ENCODE measurements at places on chromosomes 2 and 18. TPM values are rescaled to one million over a fixed set of nuclear protein-coding genes. Genes with fewer than 3 reads are reported as not detected.

DNA sequence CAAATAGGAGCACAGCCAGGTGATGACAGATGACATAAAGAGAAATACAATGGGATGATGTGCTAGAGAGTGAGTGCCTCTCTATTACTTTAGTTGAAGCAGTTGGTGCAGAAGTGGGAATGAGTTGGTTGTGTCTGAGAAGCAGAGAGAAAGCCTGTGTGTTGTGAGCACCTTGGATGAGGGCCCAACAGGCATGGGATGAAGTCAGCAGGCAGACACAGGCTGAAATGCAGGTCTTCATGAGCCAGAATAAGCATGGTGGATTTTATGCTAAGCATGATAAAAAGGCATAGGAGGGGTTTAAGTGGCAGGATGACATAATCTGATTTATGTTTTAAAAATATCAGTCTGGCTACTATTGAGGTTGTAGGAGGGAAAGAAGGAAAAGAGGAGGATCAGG is 71.5 kb downstream of the KLHL14 start:
- DNase-seq = no peak

DNA sequence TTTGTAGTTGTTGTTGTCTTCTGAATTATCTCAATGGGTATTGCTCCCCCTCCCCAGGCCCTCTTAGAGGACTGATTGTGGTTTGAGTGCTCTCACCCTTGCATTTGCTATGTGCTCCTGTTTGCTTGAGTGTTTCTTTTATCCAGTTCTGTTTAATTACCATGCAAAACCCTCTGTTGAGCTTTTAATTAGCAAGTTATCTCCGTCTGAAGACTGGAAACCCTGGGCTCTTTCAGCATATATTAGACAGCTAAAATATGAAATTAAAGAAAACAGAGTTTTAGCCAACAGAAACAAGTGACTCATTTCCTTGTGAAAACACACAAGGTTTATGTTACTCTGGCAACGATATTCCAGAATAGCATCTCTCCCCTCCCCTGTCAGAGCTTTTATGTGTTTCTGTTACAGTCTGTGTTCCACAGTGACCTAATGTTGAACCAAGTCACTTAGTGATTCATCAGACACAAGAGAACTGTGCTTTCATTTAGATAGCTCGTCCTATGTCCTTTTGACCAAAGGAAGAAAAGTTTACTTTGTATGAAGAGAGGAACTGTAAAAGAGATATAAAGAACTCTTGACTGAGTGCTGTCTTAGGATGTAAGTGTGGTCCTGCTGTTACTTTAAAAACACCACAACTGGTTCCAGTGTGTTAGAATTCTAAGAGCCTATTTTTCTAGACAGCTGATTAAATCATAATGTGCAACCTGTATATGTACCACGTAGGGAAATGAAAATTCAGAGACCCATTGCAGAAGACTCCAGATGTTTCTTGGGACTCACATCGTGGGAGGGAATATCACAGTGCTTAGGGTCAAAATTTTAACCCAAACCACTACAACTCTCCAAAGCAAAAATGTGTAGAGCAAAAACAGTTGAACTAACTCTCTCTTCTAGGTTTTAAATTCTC is 172.8 kb upstream of the RBMS1 start:
- DNase-seq = no peak

DNA sequence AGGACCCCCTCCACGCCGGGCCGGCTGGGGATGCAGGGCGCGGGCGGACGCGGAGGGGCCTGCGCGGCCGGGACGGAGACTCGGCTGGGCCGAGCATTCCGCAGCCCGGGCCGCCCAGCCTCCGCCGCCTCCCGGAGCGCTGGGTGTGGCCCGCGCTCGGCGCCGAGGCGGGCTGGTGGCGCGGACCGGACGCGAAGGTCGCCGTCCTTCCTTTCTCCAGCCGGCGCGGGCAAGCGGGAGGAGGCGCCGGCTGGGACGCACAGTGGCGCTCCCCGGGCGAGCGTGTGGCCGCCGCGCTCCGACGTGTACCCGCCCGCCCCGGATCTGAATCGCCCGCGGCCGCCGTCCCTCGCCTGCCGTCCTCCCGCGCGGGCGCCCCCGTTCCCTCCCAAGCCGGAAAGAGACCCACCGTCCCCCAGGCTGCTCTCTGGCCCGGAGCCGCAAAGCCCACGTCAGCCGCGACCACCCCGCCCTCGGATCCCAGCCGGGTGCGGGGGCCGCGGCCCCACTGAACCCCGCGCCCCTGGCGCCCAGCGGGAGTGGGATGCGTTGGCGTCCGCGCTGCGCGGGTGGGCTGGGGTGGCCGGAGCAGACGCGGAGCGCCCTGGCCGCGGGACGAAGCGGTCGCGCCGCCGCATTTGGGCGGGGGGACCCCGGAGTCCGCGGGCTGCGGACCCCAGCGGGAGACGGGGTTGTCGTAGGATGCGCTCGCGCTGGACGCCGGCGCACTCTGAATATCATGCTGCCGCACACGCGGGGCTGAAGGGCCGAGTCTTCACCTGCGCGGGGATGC is 634 bp downstream of the SPATS2L start:
- DNase-seq = peak; percentile 73

Gene ITGB6
- not detected for total RNA-seq

DNA sequence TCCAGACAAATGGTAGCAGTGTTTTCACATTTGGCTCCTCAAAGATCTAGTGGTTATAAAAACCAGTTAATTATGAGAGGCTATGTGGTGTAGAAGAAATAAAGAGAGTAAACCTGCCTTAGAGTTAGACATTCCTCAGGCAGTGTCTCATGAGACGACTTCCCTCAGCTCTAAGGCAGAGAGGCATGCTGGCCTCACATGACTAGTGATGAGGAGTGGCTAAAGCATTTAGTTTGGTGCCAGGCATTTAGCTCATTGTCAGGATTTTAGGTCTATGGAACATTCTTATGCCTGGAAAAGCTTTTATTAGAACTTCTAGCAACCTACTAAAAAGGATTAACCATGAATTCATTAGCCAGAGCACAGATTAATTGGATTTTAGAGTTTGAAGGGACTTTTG is 90.3 kb downstream of the RPRM start:
- DNase-seq = no peak

DNA sequence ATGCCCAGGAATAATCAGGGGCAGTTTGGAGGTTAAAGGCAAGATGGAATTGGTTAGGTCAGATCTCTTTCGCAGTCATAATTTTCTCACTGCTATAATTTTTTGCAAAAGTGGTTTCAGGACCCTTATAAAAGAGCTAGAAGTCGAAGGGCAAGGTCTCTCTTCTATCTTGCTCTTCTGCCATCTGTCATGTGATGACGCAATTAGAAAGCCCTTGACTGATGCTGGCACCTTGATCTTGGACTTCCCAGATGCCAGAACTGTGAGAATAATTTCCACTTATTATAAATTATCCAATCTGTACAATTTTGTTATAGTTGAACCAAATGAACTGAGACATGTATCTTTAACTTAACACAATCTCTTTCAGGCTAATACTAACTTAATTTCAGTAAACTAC is 6.3 kb upstream of the RALBP1 start:
- no peak for DNase-seq

Gene RTKN
- total RNA-seq = 1.8 TPM

- no peak for DNase-seq
Observed at GRCh38 chr2:147610496-147611040, 234.3 kb upstream of the ACVR2A start.

GRCh38 chr2:136001131-136001530 is 15.7 kb upstream of the DARS1 start:
- DNase-seq = no peak

DNA sequence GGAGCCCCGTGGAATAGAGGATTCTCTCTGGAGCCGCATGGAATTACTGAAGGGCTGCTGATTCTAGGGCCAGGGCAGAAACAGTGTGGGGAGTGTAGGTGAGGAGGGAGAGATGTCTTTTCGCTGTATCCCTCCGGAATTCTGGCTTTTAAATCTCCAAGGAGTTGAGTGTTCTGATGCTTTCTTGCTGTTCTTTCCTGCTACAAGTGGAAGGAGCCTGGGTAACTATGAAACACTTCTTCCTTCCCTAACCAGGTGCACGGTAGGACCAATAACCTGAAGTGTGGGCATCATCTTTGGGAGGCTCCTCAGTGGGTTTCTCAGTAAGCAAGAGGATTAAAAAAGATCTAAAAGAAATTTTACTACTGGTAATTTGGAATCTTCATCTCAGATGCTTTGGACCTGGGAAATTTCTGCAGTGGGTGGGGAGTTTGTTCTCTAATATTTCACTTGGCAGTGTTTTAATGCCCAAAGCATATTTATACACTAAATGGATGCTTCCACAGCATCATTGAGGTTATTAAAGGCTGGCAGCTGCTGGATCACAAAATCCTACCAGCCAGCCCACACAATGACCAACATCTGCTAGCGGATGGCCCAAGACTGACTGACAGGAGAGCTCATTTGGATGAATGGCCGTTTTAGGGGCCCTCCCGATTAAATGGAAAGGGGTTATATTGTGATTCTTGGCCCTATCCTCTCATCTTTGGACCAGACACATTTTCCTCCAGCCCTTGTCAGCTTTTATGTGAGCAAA is 2.1 kb downstream of the EML6 start:
- DNase-seq = no peak

Gene ADAM23
- total RNA-seq = 1.7 TPM

DNA sequence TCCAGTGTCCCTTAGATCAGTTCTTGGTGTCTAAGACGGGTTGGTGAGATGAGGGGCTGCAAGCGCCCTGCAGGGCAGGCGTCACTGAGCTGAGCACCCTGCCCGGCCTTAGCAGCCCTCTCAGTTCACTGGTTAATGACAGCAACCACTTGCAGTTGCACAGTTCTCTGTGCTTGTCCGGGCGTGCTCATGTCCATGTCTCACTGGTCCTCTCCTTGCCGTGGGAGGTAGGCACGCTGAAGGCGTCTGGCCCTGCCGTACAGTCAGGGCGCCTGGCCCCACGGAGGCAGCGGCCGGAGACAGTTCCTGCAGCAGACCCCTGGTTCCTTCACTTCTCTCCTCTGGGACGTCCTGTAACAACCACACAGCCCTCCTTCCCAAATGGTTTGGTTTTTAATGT is 75.3 kb downstream of the ARHGEF4 start:
- no peak for DNase-seq

DNA sequence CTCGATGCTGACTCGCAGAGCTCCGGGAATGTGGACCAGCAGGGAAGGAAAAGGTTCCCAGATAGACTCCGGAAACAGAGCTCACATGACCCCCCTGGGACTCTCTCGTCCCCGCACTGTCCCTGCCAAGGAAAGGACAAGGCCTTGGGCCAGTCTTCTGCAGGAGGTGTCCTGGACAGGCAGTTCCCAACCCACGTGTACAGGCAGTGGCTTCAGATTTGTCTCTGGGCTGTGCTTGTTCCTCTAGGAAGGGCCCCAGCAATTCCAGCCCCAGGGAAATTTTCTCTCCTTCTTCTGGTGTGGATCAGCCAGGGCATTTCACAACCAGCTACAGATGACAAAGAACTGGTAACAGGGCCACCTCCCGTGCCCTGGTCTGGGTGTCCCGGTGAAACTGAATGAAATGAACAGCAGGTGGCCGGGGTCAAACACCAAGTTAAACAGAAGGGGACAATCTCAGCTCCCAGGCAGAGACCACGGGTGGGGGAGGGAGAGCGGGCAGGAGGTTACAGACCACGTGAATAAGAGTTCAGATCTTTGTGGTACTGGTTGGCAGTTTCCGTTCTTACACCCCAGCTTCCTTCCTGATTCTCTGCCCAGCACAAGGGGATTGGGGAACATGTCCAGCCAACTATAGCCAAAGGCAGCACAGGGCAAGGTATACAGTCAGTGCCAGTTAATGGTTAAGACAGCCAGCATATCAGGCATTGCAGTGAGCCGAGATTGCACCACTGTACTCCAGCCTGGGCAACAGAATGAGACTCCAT is 52.2 kb upstream of the CAB39 start:
- DNase-seq = peak; percentile 66

Gene PDE11A
- not detected for total RNA-seq

Gene DYNAP
- total RNA-seq = not detected
